Immature natural killer cell (primary cell): ENCODE measurements at places on chromosomes 7 and 10. TPM values are rescaled to one million over a fixed set of nuclear protein-coding genes. Genes with fewer than 3 reads are reported as not detected.

The WNT8B gene
- polyA plus RNA-seq: not detected

The VSIR gene
- polyA plus RNA-seq: 274 TPM

DNA sequence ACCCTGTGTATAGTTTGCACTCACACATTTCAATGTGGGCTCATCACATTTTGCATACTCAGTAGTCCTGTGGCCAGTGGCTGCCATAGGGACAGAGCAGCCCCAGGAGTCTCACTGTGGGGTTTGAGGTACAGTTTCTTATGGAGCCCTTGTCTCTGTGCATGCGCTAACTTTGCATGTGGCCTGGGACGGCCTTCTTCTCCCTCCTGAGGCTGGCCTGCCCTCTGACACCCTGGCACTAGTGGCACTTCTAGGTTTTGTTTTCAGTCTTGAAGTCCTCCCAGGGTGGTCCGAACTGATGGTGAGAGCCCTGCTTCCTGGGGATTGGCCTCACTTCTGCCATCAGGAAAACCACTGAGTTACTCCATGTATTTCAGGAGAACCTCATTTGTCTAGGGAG lies 21.2 kb downstream of the NACAD start:
- H3K4me3 ChIP-seq: no peak overlapping the region
- no peak for DNase-seq
- peak overlapping the region; percentile 43 for H3K27ac ChIP-seq
- H3K36me3 ChIP-seq: peaks cover 23% of the 10 kb centered on the region

DNA sequence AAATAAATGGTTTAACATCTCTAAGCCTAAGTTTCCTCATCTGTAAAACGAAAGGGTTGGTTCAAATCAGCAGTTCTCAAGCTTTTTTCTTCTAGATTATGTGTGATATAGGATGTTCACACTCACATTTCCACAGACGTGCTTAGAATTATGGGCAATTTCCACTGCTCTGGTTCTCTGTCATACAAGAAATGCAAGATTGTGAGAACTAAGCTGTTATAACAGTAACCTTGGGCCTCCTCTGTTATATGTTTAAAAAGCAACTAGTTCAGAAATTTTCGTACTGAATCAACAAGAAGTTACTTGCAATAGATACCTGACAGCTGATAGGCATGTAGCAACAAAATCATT lies 33.7 kb downstream of the ADD3 start:
- H3K36me3 ChIP-seq: no peaks in the 10 kb centered on the region
- H3K4me3 ChIP-seq: peak overlapping the region; percentile 2
- DNase-seq: peak; percentile 4
- peaks cover 3% of the 10 kb centered on the region for H3K27me3 ChIP-seq
- H3K27ac ChIP-seq: peak overlapping the region; percentile 64
- H3K4me1 ChIP-seq: peaks cover 72% of the 10 kb centered on the region
